AG08396 (cell line): ENCODE measurements at places on chromosomes 4 and X.

DNA sequence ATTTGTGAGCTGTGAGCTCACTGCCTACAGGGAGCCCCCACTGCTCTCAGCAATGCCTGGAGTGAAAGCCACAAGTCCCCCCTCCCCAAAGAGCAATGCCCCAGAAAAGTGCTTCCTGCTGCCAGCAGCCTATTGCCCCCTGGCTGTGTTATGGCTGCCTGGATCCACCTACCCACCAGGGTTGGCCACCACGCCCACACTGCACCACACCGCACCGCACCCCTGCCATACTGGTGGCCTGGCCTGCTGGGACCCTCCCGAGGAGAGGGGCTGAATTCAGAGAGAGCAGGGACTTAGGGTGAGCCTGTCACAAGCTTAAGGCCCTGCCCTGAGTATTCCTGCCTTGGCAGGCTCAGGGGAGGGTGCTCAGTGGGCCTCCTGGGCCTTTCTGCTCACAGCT is 4.3 kb downstream of the CFAP99 start:
- DNase-seq: no peak

DNA sequence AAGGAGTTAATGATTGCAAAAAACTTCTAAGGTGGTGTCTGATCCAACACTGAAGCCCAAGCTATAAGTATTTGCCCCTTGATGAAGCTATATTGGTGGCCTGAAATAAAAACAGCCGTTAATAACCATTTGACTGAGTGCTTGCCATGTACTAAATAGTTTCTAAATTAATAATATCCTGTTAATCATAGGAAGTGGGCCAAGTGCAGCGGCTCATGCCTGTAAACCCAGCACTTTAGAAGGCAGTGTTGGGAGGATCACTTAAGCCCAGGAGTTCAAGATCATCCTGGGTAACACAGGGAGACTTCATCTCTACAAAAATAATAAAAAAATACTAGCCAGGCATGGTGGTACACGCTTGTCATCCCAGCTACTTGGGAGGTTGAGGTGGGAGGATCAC is 8.3 kb downstream of the NDP start:
- DNase-seq: no peak

GRCh38 chrX:113157496-113157895 is 316.9 kb upstream of the AMOT start:
- no peak for DNase-seq

DNA sequence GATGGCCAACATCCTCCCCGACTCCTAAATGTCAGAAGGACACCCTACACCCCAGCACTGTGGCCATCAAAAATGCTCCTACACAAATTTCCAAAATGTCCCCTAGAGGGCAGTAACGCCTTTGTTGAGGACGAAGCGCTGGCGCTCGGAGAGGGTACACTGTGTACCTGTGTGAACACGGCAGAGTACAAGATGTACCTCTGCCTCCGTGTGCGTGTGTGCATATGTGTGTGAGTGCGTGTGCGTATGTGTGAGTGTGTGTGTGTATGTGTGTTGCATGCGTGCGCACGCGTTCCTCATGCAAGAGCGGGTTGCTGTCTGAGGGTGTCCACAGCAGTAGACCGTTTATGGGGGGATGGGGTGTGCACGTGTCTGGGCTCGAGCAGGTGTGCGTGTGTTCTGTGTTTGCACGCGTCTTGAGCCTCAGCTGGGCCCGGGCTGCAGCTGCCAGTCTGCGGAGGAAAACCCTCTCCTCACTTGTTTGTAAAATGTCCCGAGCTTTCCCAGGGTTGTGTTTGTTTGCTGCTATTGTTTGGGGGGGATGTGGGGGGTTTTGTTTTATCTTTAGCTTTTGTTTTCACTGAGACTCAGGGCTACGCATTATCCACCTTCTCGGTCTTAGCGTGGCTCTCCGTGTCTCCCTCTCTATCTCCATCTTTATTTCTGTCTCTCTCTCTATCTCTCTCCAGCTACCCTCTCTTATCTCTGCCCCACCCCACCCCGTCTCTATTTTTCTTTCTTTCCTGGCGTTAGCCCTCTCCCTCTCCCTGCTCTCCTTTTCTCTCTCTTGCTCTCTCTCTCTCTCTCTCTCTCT is 10.4 kb upstream of the TSPYL2 start:
- peak; percentile 53 for DNase-seq

- DNase-seq: no peak
Measured at GRCh38 chrX:46039526-46039925, 505.7 kb downstream of the ZNF674 start.

DNA sequence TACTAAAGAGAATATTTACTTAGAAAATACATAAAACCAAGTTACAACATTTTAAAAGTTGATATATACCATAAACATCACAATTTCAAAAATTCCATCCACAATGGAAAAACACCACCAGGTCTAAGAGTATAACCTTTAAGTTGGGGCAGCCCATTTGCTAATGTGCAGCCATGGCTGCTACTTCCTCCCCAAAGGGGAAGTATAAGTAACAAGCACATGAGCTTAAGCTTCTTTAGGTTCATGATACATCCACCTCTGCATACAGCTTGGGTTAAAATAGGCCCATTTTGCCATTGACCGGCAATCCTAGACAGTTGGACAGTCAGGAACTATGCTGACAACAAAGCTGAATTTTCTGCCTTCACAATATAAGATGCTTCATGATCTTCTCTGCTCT is 16.6 kb upstream of the GASK1B start:
- DNase-seq: no peak
